ENCODE measurements at places on chromosomes 5 and 9. TPM values are rescaled to one million over a fixed set of nuclear protein-coding genes. Genes with fewer than 3 reads are reported as not detected.

Gene RELL2
- 7.5 TPM for total RNA-seq

Gene LHX3
- not detected for total RNA-seq

Gene IFNB1
- total RNA-seq = not detected

Gene EGFLAM
- total RNA-seq = 1.6 TPM

Gene PCDHAC2
- 0.39 TPM for total RNA-seq

Gene TPRN
- total RNA-seq = 8.4 TPM

All from placental epithelial cell (primary cell).